Activated naive CD4-positive, alpha-beta T cell treated with Interleukin-2 at 50 U/mL for 16 hours (primary cell): ENCODE measurements at places on chromosomes 1 and 21.

- no peak for DNase-seq
Observed at GRCh38 chr1:162557536-162557935, 4.0 kb upstream of the UAP1 start.

DNA sequence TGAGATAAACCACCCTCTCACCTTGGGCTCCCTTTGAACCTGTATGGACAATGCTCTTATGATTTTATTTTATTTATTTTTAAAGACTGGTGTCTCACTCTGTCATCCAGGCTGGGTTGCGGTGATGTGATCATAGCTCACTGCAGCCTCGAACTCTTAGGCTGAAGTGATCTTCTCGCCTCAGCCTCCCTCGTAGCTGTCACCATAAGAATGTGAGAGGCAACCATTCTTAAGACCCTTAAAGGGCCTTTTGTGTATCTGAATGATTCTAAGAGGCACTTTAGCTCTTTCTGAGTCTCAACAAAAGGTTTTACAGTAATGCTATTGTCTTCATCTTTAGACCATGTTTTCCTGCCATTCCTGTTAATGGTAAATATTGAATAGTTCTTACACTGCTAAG is 67.0 kb downstream of the IVNS1ABP start:
- DNase-seq, result no peak

GRCh38 chr1:176033881-176034280 is 173.2 kb downstream of the COP1 start:
- DNase-seq, result no peak

DNA sequence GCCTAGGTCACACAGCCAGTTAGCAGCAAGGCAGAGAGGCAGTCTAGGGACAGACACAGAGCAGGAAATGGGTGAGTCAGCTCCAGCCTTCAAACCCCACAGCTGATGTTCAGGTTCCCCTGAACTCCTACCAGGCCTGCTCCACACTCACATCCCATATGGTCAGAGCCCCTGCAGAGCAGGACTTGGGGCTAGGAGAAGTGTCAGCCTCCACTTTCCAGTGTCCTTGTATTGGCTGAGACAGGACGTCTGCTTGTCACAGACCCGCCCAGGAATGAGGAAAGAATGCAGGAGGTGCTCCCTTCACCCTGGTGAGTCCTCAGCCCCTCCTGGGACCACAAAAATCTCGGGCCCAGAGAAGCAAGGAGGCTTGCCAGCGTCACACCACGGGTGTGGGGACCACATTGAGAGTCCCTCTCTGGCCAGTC is 92.5 kb downstream of the LACTBL1 start:
- DNase-seq, result no peak

DNA sequence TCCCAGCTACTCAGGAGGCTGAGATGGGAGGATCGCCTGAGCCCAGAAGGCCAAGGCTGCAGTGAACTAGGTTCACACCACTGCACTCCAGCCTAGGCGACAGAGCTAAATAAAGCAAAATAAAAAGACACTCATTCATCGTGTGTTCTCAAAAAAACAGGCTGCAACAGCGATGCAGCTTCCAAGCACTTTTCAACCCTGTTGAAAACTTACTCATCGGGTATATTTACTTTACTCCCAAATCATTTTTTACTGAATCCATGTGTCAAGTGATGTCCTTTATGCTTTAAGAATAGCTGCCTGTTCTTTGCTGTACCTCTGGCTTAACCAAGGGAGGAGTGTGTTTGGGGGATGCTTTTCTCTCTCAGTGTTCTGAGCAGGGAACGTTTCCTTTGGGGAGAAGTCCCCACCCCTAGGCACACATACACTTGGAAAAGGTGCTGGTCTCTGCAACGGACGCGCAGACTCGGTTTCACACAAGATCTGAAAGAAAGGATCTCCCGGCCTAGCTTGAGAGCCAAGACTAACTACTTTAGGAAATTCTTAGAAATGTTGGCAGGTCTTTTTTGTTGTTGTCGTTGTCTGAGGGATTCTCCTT is 1.4 kb downstream of the MAP1LC3C start:
- DNase-seq, result no peak

- DNase-seq, result no peak
Observed at GRCh38 chr1:64173336-64173940, 30.0 kb upstream of the UBE2U start.

GRCh38 chr1:240577095-240577494 is 34.9 kb downstream of the GREM2 start:
- no peak for DNase-seq

- DNase-seq, result no peak
Observed at GRCh38 chr1:192697771-192698170, 61.8 kb downstream of the RGS13 start.

GRCh38 chr21:41373763-41374162 is 11.9 kb downstream of the MX2 start:
- no peak for DNase-seq
